ENCODE measurements at places on chromosomes 5 and 9. TPM values are rescaled to one million over a fixed set of nuclear protein-coding genes. Genes with fewer than 3 reads are reported as not detected.

- DNase-seq, result no peak
Observed at GRCh38 chr9:107784235-107784958, 294.8 kb upstream of the KLF4 start.

GRCh38 chr9:133320421-133320881 lies 15.5 kb downstream of the SURF6 start:
- DNase-seq, result peak; percentile 28

GRCh38 chr5:15566789-15567188 lies 66.8 kb downstream of the FBXL7 start:
- DNase-seq, result no peak

DNA sequence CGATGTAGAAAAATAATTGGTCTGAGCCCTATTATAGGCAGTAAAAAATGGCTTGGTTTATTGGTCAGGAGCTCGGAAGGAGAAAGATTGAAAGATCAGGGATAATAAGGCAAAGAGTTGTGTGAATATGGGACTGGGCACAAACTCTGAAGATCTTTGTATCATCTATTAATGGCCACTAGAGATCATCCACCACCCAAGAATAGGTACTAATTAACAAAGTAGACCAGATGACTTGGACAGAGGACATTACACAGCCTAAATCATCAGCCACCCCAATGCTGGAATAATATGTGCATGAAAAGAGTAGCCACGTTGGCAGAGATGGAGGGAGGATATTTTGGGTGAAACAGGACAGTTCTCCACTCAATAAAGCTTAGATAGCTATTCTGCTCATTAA lies 364.1 kb downstream of the EFNA5 start:
- no peak for DNase-seq

Gene ANKRD18A
- 18.1 TPM for total RNA-seq

All from Peyer's patch (tissue), 4 donors.